ENCODE measurements at places on chromosomes 13 and 19.

DNA sequence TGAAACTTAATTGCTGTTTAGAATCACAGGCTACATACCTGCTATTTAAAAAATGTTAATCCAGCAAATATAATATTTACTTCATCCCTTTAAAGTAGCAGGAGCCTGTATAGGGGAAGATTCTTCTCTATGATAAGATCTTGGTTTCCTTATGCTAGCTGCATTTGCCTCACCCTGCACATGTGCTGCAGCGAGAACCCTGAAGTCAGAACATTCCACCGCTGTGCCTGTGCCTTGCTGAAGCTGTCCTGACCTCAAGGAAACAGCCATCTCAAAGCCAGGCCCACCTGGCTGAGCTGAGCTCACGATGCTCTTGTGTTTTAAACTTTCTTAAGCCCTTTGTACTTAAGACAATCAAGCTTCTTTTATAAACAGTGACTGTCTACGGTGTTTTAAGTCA, 355.0 kb upstream of the PCDH20 start:
- DNase-seq: no peak

DNA sequence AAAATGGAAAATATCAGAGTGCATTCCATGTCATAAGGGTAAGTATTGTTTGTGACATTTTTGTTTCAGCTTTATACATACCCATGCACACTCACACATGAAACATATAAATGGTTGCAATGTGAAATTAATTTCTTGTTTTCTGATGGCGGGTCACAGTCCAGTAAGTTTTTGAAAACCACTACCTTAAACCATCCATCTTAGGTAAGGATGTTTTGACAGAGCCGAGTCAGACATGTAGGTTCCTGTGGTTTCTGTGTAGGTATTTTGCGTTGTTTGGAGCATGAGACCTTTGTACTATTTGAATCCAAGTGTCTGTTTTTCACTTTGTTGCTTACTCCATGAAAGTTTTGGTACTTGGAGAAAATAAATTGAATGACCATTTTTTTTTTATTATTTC, 121.7 kb downstream of the B3GLCT start:
- DNase-seq: no peak

DNA sequence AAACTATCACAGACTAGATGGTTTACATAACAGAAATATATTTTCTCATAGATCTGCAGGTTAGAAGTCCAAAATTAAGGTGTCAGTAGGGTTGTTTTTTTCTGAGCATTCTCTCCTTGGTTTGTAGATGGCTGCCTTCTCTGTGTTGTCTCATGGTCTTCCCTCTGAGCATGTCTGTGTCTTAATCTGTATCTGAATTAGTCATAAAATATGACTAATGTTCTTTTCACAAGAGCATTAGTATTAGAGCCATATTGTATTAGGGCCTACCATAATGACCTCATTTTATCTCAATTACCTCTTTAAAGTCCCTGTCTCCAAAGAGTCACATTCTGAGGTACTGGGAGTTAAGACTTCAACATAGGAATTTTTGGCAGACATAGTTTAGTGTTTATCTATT, 77.2 kb upstream of the OBI1 start:
- no peak for DNase-seq

DNA sequence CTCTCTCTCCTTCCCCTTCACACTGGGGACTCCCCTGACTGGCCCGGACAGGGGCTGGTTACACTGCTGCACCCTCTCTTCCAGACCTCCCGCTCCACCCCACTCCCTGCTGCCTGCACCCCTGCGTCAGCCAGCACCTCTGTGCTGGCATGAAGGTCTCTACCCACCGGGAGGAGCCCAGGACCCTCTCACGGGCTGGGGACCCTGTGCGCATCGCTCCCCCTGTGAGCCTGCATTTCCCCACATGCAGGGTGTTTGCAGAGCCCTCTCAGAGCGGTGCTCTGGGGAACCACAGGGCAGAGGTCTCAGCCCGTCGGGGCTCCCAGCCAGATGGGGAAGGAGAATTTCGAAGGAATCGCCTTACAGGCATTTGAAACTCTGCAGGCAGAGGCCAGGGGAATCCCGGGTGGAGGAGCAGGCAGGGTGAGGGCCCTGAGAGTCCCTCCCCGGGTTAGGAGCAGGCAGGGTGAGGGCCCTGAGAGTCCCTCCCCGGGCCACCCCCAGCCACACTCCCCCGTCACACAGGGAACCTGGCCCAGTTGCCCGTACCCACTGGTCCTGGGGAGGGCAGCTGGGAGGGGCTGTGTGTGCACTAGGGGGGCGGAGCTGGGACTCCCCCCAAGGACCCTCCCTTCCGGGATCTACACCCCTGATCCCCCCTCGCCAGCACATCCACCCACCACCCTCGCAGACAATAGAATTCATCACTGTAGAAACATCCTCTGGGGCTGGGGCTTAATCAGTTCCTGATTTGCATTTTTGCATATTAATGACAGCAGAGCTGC, 16.3 kb upstream of the TCF3 start:
- peak; percentile 71 for DNase-seq

DNA sequence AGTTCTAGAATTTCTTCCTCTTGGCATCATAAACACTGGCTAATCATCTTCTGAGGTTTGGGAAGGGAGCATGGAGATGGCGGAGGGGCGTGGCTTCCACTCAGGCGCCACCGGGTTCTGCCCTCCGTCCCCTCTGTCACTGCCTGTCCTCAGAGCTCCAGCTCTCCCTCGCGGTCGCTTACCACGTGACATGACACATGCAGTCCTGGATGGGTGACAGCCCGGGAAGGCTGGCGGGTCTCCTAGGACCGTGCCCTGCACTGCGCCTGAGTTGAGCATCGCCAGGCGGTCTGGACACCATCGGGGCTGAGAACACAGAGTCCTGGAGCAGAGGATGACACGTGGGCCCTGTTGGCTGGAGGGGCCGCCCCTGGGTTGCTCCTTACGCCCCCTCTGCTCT, 123.3 kb downstream of the RAB20 start:
- no peak for DNase-seq

DNA sequence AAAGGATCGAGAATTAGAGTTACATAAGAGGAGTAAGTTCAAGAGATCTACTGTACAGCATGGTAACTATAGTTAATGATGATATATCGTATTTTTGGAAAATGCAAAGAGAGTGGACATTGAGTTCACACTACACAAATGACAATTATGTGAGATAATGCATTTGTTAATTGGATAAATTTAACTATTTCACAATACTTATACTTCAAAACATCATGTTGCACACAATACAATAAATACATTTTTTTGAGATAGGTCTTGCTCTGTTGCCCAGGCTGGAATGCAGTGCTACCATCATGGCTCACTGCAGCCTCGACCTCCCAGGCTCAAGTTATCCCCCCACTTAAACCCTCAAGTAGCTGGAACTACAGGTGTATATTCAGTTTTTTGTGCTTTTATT, 8.1 kb upstream of the CYP2F1 start:
- DNase-seq: no peak

DNA sequence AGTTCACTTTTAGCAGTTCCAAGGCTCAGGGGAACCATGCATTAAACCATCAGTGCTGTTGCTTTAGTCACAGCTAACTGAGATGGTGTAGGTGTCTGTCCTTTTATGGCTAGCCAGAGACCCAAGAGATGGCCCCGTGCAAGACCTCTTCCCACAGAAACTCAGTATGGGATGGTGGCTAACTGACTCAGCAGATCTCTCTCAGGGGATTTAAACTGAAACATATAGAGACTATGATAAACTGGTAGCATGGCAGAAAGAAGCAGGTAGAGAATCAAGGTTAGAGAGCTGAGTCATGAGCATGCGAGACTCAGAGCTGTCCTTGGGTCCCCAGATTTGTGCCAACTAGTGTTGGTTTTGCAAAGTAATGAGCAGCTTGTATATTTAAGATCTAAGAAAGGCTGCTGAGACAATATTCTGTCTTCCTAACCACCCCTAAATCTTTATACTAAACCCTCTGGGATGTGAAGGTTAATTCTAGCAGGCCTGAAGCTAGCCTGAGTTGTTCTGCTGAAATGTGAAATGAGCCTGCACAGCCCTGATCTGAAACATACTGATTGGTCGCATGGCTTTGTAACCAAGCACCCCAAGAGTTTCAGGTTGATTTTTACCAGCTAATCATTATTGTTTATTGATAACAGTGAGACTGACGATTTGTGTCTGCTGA, 6.5 kb upstream of the SCEL start:
- DNase-seq: peak; percentile 39

DNA sequence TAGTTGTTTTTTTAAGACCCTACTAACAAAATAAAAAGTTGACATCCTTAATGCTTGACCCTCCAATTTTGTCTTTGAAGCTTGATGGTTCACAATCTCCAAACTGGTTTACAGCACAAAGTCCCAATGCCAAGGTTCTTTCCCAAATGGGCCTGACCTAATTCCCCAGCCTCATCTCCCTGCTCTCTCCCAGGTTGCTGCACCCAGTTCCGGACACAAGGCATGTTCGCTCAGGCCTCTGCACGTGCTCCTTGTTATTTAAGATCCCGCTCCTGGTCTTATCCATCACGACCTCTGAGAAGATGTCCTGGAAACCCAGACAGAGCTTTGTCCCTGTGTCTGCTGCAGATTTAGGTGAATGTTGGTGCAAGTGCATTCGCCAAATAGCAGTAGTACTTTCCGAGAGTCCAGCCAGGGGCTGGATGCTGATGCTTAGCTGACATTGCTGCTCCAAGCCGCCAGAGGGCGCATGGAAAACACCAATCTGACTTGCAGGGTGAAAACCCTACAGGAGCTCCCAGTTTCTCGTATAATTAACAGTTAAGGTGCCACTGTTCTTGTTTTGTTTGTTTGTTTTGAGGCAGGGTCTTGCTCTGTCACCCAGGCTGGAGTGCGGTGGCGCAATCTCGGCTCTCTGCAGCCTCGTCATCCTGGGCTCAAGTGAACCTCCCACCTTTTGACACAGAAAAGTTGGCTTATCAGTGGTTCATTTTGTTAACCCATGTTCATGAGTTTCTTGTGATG, 18.5 kb downstream of the LYPD3 start:
- peak; percentile 81 for DNase-seq

DNA sequence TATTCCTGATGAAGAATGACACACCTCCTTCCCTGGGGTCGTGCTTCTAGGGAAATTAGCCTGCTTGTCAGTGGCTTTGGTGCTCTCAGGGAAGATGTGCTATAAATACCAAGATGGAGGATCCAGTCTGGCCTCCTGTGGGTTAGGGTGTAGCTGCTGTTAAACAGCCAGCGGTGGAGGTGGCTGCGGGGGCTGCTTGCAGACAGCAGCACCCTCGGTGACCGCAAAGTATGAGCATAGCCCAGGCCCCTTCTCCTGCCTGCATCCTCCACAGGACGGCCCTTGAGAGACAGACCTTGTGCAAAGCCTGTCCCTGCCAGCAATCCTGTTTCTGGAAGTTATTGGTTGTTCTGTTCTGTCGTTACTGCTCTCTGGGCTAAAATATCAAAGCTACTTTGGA, 11.4 kb downstream of the VSTM2B start:
- DNase-seq: no peak

DNA sequence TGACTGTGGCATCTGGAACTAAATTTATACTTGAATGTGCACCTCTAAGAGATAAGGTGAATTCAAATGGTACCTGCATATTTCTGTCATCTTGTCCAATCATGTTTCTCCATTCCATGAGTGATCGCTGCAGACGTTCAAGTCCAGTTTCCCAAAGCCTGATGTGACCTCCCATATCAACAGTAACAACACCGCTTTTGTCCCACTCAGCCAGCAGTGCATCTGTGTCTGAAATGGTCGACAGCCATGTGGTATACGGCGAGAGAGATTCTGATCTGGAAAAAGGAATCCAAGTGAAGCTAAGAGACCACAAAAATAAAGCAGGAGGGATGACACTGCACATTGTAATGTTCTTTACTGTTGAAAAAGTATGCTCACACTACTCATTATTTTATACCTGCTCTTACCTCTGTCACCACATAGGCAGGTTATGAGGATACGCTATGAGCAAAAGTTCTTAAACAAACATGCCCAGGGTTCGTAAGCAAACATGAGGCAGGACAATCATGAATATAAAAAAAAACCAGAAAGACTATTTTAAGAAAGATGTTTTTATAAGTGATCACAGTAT, 213.6 kb downstream of the RGCC start:
- DNase-seq: no peak

DNA sequence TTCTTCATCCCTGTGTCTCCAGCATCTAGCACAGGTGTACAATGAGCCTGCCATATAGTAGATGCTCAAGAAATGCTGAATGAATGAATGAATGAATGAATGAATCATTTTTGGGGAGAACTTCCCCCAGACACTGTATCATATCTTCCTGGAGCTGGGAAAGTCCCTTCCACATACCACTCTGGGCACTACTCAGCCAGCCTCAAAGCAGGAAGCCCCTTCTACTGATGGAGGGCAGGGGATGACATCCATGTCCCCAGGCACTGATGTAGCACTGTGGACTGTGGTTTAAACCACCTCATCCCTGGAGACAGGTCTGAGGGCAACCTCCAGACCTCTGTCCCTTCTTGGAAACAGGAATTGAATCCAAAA, 4.8 kb downstream of the GNA15 start:
- DNase-seq: no peak

DNA sequence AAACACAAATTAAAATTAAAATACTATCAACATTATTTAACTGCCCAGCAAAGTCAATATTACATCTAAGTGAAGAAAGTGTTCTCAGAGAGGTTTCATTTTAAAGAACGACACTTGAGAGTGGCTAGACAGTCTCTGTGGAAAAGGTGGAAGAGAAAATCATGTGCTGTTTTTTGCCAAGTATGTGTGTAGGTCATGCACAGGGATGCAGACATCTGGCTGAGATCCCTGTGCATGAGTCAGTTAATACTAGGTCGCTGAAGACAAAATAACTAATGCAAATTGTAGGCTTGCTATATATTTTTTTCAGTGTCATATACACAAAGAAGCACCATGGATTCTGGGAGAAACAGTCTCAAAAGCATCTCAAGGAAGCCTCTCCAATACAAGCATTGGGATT, 44.3 kb upstream of the ENOX1 start:
- DNase-seq: no peak

- DNase-seq: no peak
Measured at GRCh38 chr19:18307271-18307681, 15.6 kb downstream of the LSM4 start.

- DNase-seq: no peak
Measured at GRCh38 chr19:12985049-12985776, 10.1 kb upstream of the NFIX start.

DNA sequence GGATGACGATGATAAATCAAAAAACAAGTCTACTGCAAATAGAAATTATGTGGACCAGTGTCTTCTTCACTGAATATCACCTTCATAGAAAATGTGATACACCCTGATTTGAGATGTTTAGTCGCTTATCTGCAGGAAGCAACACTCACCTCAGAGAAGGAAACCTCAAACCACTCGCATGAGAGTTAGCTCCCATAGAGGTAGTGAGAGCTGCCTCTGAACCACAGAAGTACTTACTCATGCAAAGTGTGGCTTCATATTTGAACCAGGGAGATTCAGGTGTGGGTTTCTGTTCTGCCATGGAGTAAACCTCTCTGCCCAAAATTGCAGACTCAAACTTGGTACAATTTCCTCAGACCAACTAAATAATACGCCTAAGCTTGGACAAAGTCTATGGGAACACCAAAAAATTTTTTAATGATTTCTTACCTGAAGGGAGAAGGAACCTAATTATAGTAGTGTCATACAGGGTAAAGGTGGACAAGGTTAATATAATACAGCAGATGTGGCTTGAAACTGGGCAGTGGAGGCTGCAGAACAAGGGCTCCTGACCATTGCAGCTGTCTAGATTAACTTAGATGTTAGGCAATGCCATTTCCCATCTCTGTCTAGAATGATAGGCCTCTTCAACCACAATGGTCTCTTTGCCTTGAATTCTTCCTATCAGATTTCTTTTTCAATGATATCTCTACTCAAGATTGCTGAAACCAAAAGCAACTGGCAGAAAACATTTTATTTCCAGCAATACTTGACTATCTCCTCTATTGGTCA, 29.6 kb upstream of the RCBTB2 start:
- DNase-seq: peak; percentile 82

All from GM13977 (cell line).